ENCODE measurements at places on chromosomes 16 and 17. TPM values are rescaled to one million over a fixed set of nuclear protein-coding genes. Genes with fewer than 3 reads are reported as not detected.

Gene ABCA5
- total RNA-seq, result 9.8 TPM

Gene ABCA8
- 43.6 TPM for total RNA-seq

DNA sequence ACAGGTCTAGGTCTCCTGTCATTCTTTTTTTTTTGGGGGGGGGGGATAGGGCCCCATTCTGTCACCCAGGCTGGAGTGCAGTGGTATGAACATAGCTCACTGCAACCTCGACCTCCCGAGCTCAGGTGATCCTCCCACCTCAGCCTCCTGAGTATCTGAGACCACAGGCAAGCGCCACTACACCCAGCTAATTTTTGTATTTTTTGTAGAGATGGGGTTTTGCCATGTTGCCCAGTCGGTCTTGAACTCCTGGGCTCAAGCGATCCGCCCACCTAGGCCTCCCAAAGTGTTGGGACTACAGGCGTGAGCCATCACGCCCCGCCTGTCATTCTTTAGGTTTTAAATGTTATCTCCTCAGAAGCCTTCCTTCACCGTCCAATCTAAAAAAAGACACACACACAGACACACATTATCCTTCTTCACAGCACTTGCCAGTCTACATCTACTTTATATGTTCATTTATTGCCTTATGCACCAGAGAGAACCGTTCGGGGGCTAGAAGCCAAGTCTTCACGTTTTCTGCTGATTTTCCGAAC lies 694 bp downstream of the MRPL27 start:
- no peak for DNase-seq

GRCh38 chr16:9185381-9185780 lies 93.9 kb downstream of the HAPSTR1 start:
- DNase-seq, result no peak

DNA sequence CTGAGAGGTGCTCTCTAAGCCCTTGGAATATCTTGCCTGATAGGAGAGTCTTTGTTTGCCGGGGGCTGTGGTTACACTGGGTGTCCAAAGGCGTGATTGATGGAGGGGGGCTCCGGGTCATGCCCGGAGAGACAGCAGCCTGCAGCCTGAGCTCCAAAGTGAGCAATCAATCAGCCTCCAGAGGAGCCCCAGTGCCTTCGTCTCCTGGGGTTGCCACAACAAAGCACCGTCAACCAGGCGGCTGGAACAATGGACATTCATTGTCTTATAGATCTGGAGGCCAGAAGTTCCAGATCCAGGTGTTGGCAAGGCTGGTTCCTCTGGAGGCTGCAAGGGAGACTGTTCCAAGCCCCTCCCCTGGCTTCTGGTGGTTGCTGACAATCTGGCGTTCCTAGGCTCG lies 24.0 kb upstream of the GINS2 start:
- no peak for DNase-seq

- DNase-seq, result no peak
Measured at GRCh38 chr17:2481760-2482159, 29.9 kb downstream of the METTL16 start.

DNA sequence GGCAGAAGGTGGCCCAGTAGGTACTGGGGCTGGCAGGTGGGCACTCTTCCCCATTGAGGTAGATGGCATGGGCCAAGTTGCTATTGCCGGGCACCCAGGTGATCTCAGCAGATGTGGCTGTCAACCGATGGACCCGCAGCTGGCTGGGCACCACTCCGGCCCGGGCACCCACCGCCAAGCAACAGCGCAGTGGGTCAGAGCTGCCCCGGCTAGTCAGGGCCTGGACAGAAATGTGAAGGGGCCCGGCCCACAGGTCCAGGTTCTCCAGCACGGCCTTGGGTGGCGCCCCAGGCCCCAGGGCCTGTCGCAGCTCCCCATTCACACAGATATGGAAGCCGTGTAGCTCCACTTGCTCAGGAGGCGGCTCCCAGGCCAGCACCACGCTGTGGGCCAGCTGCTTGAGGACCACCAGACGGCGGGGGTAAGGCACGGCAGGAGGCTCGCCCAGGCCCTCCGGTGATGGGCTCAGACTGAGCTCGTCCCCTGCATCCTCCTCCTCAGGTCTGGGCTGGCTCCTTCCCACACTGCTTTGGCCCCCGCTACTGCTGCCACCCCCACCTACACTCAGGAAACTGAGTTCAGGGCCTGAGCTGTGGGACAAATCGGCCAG lies 16.5 kb downstream of the TSPOAP1 start:
- no peak for DNase-seq
